ENCODE measurements at places on chromosomes 11 and 22.

DNA sequence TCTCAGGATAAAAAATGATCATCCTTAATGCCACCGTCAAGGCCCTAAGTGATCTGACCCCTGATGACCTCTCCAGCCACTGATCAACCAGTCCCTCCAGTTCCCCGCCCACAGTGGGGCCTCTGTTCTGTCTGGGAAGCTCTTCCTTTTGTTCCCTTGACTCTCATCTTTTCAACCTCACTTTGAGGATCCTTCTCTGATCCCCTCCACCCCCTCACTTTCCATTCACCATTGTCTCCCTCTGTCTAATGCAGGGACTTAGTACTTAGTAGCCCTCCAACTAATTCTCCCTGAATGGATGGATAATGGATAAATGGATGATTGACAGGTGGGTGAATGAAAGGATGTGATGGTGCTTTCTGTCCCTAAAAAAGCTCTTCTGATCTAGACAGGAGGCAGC is 45.6 kb downstream of the C11orf58 start:
- no peak for DNase-seq

DNA sequence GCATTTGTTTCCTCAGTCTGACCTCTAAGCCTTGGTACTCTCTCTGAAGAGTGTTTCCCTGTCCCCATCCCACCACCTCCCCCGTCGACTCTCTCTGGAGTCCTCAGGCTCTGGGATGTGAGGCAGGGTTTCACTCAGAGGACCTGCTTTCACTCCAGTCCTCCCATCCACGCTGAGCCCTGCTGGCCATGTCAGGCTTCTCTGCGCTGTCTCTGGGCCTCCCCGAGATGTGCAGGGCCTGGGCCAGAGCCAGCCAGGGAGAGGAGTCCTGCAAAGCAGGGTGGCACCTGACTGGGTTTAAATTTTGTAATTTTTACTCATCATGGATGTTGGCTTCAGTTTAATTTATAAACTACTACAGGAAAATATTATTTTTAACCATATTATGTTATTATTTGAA is 3.3 kb downstream of the SCGB2A2 start:
- no peak for DNase-seq

- DNase-seq, result no peak
These were observed 3.4 kb downstream of the PTGDR2 start for GRCh38 chr11:60852117-60852981.

- no peak for DNase-seq
These were observed 55.1 kb downstream of the OPCML start for GRCh38 chr11:133477251-133477625.

DNA sequence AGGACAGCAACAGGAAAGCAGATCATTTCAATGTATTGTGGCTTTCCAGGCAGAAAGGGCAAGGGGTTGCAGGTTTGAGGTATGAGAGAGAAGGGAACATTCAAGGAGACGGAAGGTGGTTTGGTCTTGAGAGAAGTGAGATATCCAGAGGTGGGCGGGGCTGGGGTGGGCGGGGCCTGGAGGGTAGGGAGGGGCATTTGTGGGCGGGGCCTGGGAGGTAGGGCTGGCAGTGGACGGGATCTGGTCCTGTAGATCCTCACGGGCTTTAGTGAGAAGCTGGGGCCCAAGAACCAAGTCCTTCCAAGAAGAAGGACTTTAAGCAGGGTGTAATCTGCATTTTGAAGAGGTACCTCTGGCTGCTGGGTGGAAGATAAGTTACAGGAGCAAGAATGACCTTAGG is 199.2 kb downstream of the MN1 start:
- DNase-seq, result no peak

GRCh38 chr11:111935317-111936039 is 1.7 kb upstream of the DIXDC1 start:
- DNase-seq, result no peak

DNA sequence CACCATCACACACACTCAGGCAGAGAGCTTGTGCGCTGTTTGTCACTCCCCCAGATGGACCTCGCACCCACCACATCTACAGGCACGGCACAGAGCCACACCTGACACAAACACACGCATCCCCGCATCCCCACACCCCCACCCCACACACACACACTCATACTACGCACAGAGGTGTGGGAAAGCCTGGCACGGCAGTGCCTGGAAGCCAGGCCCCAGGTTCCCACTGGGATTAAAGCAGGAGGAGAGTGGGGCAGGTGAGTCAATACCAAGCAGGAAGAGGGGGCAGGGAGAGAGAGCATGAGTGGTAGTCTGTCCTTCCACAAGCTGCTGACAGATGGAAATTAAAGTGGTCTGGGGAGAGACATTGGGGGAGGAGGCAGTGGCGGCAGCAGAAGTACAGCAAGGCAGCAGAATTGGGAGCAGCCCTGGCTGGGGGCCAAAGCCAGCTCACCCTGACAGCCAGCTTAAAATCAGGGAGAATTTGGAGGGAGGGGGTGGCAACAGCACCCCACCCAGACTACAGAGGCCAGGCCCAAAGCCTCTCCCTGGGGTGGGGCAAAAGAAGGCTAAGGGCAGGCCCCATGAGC is 20.7 kb downstream of the TNKS1BP1 start:
- DNase-seq, result no peak

- DNase-seq, result no peak
These were observed 26.7 kb downstream of the OR6Q1 start for GRCh38 chr11:58057481-58057880.

DNA sequence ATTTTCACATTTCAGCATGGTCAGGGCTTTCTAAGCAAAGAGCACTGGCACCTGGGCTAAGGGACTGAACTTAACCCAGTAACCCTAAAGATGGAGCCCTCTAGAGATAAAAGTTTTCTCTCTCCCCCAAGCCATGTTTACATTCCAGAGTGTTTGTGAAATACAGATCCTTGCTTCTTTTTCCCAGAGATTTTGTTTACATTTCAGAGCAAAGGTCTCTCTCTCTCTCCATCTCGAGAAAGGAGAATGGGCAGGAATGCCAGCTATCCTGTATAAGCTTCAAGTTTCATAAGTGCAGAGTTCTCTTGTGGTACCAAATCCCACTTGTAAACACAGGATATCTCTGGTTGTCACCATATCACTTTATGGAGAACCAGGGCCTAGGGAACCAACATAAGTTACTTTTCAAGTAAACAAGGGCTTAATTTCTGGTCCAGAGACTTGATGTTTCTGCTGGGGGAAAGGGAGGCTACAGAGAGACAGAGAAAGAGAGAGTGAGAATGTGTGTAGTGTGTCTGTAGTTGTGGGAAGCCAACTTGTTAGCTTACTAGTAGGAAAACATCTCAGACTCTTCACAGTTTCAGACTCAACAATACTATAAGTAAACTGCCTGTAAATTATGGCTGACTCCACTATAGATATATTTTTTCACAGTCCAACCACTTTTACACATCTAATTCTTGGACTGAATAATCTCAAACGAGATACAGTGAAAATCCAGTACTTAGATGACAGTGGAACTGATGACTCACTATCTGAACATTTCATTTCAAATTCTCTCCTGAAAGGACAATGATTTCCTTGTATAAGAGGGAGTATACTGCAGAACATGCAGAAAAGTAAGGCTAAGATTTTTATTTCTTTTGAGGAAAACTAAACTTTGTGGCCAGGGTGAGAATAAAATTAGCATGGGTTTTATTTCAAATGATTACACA is 76.2 kb downstream of the ARHGAP32 start:
- no peak for DNase-seq

DNA sequence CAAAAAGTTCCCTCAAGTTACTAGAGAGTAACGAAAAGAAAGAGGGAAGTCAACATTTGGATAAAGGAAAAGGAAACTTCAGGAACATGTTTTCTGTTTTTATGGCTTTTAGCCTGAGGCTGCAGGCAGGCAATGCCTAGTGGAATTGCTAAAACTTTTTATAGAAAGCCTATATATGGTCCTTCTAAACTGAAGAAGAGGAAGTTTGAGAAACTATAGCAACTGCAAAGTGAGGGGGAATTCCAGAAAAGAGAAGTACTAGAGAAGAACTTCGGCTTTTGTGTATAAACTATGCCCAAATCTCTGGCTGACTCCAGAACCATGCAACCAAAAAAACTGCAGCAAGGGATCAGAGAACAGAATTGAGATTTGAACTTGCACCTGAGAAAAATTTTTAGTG is 74.3 kb upstream of the ARHGAP42 start:
- DNase-seq, result peak; percentile 46

DNA sequence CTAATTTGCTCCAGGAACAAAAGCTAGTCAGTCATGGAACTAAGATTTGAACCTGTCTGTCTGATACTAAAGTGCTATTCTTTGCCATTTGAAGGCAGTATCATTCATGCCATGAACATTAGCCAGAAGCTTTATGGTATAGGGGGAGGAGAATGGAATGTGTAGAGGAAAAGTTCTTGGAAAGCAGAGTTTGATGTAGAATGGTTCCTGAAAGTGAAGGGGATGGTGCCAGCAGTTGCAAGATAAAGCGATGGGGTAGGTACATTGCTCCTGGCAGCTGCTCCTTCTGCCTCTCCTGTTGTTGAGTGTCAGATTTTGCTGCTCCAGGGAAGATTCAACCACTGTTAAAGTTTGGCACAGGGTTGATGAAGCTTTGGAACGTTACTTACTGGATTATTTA is 53.4 kb downstream of the ARHGAP42 start:
- no peak for DNase-seq

- no peak for DNase-seq
These were observed 68.6 kb downstream of the CDKN1C start for GRCh38 chr11:2816941-2817421.

GRCh38 chr11:116312570-116313391 is 460.0 kb downstream of the BUD13 start:
- DNase-seq, result no peak

DNA sequence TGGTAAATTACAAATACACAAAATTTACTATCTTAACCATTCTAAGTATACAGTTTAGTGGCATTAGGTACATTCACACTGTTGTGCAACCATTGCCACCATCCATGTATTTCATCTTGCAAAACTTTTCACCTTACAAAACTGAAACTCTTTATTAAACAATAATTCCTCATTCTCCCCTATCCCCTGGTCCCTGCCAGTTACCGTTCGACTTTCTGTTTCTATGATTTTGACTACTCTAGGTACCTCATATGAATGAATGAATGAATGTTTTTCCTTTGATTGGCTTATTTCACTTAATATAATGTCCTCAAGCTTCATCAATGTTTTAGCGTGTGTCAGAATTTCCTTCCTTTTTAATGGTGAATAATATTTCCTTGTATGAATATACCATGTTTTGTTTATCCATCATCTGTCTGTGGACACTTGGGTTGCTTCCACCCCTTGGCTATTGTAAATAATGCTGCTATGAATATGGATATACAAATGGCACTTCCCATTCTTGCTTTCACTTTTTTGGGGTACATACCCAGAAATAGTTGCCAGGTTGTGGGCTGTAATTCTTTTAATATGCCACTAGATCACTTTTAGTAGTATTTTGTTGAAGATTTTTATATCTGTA is 93.0 kb downstream of the UVRAG start:
- DNase-seq, result no peak

DNA sequence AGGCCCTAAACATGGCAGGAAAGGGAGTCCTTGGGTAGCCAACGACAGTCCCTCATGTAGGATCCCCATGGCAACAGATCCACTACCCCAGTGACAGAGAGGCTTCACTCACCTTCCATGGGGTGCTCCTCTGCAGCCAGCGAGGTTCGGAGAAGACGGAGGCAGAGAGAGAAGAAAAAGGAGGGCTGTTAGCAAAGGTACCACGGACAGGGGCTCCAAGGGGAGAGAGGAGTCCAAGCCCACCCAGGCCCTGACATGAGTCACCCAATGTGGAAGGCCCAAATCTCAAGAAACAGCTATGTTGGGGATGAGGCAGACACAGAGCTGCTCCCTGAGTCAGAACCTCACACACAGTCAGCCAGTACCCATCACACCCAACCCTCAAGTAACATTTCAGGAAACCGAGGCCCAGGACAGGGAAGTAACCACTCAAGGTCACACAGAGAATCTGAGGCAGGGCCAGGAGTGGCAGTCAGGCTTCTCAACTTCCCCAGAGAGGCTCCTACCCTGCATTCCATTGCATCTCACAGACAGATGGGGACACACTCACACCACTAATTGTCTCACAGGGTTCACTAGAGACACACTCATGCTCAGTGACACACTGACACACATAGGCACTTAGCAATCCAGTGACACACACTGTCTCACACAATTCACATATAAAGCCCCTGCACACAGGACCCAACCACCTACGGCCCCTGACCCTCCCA is 25.2 kb downstream of the NRXN2 start:
- DNase-seq, result no peak

GRCh38 chr22:47804281-47804680 is 1041.8 kb downstream of the TBC1D22A start:
- DNase-seq, result no peak

DNA sequence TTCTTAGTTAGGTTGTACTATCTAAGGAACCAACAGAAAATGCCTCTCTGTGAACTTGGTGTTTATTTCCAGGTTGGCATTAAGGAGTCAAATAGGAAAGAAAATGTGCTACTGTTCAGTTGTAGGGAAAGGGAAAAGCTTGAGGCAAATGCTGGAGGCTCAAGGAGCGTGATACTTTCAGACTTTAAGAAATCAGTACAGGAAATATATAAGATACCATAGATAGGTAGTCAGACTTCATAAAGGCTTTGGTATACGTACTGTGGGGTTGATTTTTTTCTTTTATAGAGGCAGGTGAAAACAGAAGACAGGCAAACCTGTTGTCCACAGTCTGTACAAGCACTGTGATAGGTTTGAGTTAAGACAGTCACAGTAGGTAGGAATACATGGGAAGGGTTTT is 30.8 kb downstream of the EP300 start:
- DNase-seq, result no peak

- DNase-seq, result no peak
These were observed 20.6 kb downstream of the MRPL23 start for GRCh38 chr11:1967641-1968225.

GRCh38 chr11:20015529-20016427 is 144.5 kb downstream of the DBX1 start:
- no peak for DNase-seq

- no peak for DNase-seq
These were observed 46.2 kb downstream of the WT1 start for GRCh38 chr11:32388871-32389770.

- no peak for DNase-seq
These were observed 677.7 kb downstream of the BRD1 start for GRCh38 chr22:49149721-49150608.

DNA sequence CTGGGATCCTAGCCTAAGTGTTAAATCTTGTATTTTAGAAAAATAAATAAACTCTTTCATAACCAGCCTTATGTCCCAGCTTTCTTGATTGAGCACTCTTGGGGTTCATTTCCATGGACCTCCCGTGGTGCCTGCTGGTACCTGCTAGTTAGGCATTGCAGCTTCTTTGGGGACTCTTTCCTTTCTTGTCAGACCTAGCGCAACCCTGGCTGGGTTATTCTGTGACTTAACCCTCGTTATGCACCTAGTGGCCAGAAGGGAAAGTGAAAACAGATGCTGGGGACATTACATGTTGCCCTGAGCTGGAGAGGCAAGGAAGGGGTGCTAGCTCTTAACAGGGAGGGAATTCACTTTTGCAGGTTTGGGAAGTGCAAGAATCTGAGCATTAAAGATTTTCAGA is 46.8 kb downstream of the APIP start:
- DNase-seq, result peak; percentile 8

DNA sequence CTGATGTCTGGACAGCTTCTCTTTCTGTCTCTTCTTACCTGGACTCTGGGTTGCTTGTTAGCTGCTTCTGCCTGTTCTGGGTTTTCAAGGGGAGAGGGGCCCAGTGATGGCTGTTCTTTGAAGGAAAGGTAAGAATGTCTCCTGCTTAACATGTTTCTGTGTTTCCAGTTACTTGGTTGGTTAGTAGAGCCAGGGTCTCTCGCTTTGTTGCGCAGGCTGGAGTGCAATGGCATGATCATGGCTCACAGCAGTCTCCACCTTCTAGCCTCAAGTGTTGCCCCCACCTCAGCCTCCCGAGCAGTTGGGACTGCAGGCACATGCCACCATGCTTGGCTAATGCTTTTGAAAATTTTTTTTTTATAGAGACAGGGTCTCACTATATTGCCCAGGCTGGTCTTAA is 126.6 kb downstream of the BCR start:
- no peak for DNase-seq
